ENCODE measurements at places on chromosomes 7 and 10. TPM values are rescaled to one million over a fixed set of nuclear protein-coding genes. Genes with fewer than 3 reads are reported as not detected.

Gene ACSL5
- 59.9 TPM for total RNA-seq

Gene SNCG
- total RNA-seq: 137 TPM

Gene SLC25A28
- total RNA-seq: 8.6 TPM

Gene MRM2
- total RNA-seq: 14.5 TPM

Gene DGKB
- not detected for total RNA-seq

Gene MEST
- 0.64 TPM for total RNA-seq
